ENCODE measurements at places on chromosomes 13 and 19.

DNA sequence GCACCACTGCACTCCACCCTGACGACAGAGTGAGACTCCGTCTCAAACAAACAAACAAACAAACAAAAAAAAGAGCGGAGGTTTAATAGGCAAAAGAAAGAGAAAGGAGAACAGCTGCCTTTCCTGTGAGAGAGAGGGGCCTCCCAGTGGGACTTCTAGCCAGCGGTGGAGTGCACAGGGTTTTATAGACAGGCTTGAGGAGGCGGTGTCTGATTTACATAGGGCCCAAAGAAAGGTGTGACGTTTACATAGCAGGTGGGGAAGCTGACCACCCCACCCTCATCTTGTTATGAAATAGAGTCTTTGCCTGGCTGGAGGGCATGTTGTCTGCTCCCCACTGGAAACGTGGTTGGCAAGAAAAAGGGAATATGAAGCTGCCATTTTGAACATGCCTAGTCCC is 106.0 kb upstream of the CSNK1A1L start:
- DNase-seq: no peak

- no peak for DNase-seq
Observed at GRCh38 chr13:99659866-99660554, 158.7 kb downstream of the TM9SF2 start.

DNA sequence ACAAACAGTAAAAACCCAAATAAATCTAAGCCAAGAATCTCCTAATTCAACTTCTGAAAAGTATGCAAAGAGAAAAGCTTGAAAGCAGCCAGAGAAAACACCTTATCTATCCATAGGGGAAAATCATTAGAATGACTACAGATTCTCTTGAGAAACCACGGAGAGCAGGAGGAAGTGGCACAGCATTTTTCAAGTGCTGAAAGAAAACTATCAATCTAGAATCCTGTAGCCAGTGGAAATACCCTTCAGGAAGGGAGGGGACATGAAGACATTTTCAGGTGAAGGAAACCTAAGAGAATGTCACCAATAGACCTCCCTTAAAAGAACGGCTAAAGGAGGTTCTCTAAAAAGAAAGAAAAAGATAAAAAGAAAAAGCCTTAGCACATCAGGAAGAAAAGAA is 66.2 kb upstream of the XPO4 start:
- no peak for DNase-seq

GRCh38 chr13:114057166-114058050 is 75.0 kb downstream of the RASA3 start:
- no peak for DNase-seq

DNA sequence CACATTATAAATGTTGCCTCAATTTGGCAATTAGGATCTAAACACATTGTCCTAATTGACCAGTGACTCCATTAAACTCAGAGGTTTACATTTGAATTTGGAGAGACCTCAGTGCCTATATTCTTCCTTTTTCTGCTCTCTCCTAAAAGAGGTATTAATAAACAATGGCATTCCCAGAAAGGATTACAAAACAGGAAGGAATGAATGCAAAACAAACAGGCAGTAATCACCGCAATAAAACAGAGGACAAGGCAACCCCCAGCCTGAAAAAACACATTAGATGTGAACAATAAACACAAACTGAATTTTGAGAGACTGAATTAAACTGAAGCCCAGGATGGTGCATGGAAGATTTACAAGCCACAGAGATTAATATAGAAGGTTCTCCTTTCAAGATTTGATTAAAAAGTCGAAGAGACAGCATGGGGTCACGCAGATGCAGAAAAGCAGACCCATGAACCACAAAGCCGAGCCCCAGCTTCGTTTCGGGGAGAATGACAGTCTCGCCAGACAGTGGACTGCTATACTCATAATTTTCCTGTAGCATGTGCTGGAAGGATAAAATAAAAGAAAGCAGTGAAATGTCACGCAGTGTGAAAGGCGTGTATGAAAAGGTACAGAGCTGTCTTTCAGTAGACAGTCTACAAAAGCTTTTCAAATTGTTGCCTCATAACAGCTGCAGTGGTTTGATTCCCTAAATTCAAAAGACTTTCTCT is 503.0 kb downstream of the LIG4 start:
- no peak for DNase-seq

GRCh38 chr19:16514383-16515019 is 18.3 kb downstream of the C19orf44 start:
- DNase-seq: no peak
